Effector memory CD8-positive, alpha-beta T cell (primary cell): ENCODE measurements at places on chromosomes 16 and 17.
A peak's percentile ranks its signal among the peaks of the same experiment; 100 is the strongest.

- H3K4me1 ChIP-seq, result peaks cover 31% of the 10 kb centered on the region
- H3K27me3 ChIP-seq, result no peaks in the 10 kb centered on the region
- DNase-seq, result peak; percentile 29
- H3K36me3 ChIP-seq, result peaks cover 22% of the 10 kb centered on the region
- peak overlapping the region; percentile 94 for H3K27ac ChIP-seq
These were observed 19.1 kb downstream of the WIPI1 start for GRCh38 chr17:68437979-68438822.

DNA sequence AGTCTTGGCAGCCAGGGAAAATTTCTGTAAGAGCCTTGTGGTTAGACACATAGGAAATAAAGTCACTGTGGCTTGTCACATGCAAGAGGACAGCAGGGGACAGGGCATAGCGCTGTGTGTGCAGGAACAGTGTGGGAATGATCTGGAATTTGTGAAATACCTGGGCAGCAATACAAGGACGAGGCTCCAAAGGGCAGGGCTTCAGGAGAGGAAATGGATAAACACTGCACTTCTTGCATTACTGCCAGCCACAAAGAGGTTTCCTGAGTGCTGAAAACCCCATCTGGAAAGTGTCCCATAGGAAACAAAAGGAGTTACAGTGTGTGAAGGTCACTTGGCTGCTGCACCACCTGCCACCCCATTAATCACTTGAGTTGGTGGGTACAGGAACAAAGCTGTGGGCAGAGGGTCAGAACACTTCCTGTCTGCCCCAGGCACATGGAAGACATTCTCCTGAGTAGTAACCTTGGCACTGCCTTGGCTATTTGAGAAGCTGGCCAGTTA is 12.1 kb upstream of the HP start:
- H3K4me3 ChIP-seq, result no peak overlapping the region
- no peak overlapping the region for H3K27ac ChIP-seq
- no peak for DNase-seq
- H3K4me1 ChIP-seq, result no peaks in the 10 kb centered on the region

GRCh38 chr16:85413691-85414663 is 199.1 kb upstream of the GSE1 start:
- no peaks in the 10 kb centered on the region for H3K27me3 ChIP-seq
- H3K27ac ChIP-seq, result no peak overlapping the region
- peaks cover 2% of the 10 kb centered on the region for H3K36me3 ChIP-seq
- H3K4me1 ChIP-seq, result no peaks in the 10 kb centered on the region

DNA sequence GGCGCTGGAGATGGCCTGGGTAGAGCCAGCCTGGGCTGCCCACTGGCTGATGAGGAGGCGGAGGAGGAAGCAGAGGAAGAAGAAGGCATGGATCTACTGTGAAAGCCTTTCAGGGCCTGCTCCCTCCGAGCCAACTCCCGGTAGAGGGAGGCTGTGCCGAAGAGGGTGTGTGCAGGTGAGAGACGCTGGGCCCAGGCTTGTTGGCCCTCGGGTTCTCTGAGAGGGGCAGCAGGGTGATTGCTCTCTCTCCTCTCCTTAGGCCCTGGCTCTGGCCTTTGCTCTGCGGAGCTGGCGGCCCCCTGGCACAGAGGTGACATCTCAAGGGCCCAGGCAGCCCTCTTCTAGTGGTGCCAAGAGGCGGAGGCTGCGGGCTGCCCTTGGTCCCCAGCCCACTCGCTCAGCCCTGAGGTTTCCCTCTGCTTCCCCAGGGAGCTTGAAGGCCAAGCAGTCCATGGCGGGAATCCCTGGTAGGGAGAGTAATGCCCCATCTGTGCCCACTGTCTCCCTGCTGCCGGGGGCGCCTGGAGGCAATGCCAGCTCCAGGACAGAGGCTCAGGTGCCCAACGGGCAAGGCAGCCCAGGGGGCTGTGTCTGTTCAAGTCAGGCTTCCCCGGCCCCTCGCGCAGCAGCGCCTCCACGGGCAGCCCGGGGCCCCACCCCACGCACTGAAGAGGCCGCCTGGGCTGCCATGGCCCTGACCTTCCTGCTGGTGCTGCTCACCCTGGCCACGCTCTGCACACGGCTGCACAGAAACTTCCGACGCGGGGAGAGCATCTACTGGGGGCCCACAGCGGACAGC is 3.6 kb downstream of the TP53I13 start:
- peaks cover 18% of the 10 kb centered on the region for H3K4me1 ChIP-seq
- DNase-seq, result no peak
- H3K4me3 ChIP-seq, result no peak overlapping the region
- no peak overlapping the region for H3K27ac ChIP-seq
- H3K27me3 ChIP-seq, result no peaks in the 10 kb centered on the region
- peaks cover 58% of the 10 kb centered on the region for H3K36me3 ChIP-seq

GRCh38 chr16:53958341-53958880 is 254.5 kb downstream of the FTO start:
- no peaks in the 10 kb centered on the region for H3K27me3 ChIP-seq
- H3K4me1 ChIP-seq, result peaks cover 8% of the 10 kb centered on the region
- H3K27ac ChIP-seq, result no peak overlapping the region
- no peak for DNase-seq

GRCh38 chr17:74354561-74354960 is 7.1 kb downstream of the BTBD17 start:
- H3K36me3 ChIP-seq, result peaks cover 3% of the 10 kb centered on the region
- H3K4me1 ChIP-seq, result no peaks in the 10 kb centered on the region
- no peak overlapping the region for H3K27ac ChIP-seq
- H3K4me3 ChIP-seq, result no peak overlapping the region

DNA sequence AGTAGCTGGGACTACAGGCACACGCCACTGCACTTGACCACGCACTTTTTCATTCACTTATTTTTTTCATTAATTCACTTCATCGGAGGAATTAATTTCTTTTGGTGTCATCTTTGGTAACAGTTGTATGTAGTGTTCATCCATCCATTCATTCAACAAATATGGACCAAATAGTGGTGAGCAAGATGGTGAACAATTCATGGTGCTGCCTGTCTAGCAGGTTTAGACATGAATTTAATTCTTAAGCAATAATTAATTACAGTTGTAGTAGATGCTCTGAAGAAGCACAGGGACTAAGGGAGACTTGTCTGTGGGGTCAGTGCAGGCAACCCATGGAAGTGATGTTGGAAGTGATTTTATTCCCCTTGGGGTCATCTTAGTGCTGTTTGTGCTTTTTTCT is 22.4 kb downstream of the GDE1 start:
- H3K4me1 ChIP-seq, result no peaks in the 10 kb centered on the region
- H3K4me3 ChIP-seq, result no peak overlapping the region
- H3K36me3 ChIP-seq, result peaks cover 30% of the 10 kb centered on the region

DNA sequence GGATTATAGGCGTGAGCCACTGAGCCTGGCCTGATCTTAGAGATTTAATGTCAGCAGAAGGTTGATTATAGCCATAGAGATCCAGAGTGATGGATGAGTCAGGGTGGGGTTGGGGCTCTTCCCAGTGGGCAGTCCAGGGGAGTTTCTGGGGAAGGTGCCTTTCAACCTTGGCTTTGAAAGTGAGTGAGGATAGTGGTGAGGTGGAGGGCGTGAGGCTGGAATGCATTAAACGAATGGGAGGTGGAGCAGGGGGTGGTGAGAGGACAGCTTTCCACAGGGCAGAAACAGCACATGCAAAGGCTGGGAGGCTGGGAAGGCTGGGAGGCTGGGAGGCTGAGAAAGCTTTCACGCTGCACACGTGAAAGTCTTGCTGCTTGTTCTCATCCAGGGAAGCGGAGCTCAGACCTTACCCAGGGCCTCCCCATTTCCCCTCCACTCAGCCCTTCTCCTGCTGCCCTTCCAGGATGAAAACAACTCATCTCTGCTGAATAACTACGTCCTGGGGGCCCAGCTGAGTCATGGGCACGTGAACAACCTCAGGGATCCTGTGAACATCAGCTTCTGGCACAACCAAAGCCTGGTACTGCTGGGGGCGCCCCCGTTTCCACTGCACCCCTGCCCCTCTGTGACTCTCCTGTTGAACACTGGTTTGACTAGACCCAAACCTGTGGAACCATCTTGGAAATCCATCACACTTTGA is 22.3 kb downstream of the ADGRG5 start:
- H3K36me3 ChIP-seq, result peaks cover 61% of the 10 kb centered on the region
- H3K4me3 ChIP-seq, result no peak overlapping the region
- no peak for DNase-seq
- H3K27me3 ChIP-seq, result no peaks in the 10 kb centered on the region
- H3K4me1 ChIP-seq, result peaks cover 21% of the 10 kb centered on the region

DNA sequence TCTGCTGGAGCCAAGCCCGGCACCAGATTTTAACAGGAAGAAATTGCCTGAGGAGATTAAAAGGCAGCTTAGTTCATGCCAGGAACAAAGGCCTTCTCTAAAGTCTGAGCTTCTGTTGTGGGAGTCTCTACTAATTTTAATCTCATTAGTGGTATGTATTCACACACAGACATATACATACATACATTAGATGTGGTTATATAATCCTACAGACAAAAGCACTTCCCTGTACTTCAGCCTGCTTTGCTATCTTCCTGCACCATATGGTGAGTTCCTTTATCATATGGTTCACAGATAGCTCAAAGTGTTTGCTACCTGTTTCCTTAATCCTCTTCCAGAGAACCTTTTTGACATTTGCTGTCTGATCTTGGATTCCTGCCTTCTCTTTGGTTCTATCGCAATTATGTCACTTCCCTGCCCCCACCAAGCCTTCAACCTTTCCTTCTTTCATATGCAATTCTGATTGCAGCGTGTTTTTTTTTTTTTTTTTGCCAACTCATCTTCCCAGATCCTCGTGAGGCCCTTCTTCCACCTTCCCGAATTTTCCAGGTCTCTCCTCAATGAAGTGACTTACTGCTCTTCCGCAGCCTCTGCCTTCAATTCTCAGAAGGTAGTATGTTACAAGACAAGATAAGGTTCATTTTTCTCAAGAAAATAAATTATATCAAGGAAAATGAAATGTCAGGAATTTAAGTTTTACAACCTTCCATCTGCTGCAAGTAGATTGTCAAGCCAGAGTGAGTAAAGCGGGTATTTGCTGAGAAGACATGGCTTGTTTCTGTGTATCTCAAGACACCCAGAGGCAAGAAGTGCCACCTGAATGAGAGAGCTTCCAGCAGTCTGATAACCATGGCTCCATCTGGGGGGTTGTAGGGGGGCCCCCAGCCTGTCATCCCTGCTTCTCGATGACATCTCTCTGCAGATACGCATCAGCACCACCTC is 120.2 kb upstream of the CACNG3 start:
- H3K36me3 ChIP-seq, result peaks cover 35% of the 10 kb centered on the region
- H3K4me1 ChIP-seq, result peaks cover 27% of the 10 kb centered on the region
- no peaks in the 10 kb centered on the region for H3K27me3 ChIP-seq
- H3K4me3 ChIP-seq, result no peak overlapping the region

DNA sequence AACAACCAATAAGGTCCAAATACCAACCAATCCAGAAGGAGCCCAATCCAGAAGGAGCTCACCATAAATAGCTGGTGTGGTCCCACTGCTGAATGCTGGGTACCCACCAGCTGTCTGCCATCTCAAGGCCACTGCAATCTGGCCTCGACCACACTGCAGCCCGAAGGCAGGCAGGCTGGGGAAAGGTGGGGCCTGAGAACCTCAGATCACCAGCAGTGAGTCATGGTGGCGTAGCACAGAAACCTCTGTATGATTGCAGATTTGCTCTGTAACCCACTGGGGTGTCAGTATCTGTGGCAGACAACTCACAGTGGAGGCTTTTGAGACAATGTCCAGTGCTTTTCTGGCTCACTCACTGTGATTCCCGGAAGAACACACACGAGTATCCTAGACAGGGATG is 14.7 kb upstream of the CMTR2 start:
- no peaks in the 10 kb centered on the region for H3K36me3 ChIP-seq
- H3K4me1 ChIP-seq, result no peaks in the 10 kb centered on the region
- H3K27me3 ChIP-seq, result peaks cover 68% of the 10 kb centered on the region
- no peak overlapping the region for H3K4me3 ChIP-seq

DNA sequence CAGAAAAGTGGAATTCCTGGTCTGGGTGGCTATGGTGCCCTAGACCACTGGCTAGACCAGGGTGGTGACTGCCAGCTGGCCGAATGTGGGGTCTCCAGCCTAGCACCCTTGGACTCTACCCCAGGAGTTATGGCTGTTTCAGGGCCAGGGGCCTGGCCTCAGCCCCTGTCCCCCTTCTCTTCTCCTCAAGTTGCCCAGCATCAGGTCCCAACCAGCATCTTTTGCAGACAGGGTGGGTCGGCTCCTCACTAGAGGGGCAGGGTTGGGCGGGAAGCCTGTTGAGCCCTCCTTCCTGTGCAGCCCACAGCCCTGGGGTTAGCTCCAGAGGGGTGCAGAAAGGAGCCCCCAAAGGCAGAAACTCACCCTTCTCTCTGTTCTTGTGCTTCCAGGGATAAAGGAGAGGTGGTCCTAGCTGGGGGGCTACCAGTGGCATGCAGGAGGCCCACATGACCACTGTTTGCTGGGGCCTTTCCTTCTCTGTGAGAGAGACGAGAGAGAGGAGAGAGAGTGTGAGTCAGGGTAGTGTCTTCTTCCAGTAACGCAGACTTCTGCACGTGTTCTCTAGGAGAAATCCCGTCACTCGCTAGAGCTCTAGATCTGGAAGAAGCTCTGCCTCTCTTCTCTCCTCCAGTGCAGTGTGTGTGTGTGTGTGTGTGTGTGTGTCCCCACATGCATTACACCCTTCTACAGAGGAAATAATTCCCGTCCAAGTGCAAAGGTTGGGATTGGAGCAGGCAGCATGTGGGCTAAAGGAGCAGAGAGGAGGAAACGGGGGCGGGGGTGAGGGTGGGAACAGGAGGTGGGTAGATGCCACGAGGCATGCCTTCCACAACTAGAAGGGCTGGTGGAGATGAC is 209.4 kb downstream of the SEC14L1 start:
- no peak overlapping the region for H3K4me3 ChIP-seq
- H3K36me3 ChIP-seq, result peaks cover 6% of the 10 kb centered on the region
- no peaks in the 10 kb centered on the region for H3K27me3 ChIP-seq
- peak overlapping the region; percentile 73 for H3K27ac ChIP-seq
- DNase-seq, result no peak
- peaks cover 26% of the 10 kb centered on the region for H3K4me1 ChIP-seq

DNA sequence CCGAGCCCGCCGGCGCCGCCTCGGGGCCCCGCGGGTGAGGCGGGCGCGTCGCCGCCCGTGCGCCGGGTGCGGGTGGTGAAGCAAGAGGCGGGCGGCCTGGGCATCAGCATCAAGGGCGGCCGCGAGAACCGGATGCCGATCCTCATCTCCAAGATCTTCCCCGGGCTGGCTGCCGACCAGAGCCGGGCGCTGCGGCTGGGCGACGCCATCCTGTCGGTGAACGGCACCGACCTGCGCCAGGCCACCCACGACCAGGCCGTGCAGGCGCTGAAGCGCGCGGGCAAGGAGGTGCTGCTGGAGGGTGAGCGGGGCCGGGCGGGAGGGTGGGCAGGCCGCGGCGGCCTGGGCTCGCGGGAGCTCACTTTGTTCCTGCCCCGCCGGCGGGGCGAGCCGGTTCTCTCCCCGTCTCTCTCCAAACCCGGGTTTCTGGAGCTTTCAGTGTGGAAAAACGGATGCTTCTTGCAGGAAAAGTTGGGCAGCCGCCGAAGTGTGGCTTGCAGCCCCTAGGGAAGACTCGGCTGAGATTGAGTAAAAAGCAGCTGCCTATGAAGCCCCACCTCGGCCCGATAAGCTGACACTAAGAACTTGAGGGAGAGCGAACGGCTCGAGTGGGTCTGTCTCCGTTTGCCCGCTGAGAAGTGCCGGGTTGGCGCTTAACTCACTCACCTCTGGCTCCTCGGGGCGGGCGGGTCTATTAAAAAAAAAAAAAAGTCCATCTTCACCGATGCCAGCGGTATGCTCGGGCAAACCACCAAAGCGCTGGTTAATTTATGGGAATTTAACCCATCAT is 677 bp downstream of the SNTB2 start:
- no peaks in the 10 kb centered on the region for H3K27me3 ChIP-seq
- peaks cover 13% of the 10 kb centered on the region for H3K36me3 ChIP-seq
- H3K27ac ChIP-seq, result peak overlapping the region; percentile 81
- H3K4me3 ChIP-seq, result peak overlapping the region; percentile 90
- H3K4me1 ChIP-seq, result peaks cover 38% of the 10 kb centered on the region
- peak; percentile 37 for DNase-seq

GRCh38 chr17:43411369-43411677 is 12.5 kb downstream of the ARL4D start:
- DNase-seq, result no peak
- H3K27ac ChIP-seq, result no peak overlapping the region
- H3K27me3 ChIP-seq, result peaks cover 26% of the 10 kb centered on the region
- H3K36me3 ChIP-seq, result no peaks in the 10 kb centered on the region
